ENCODE measurements at places on chromosomes 16 and 17.

GRCh38 chr16:10610499-10611184, 30.2 kb upstream of the EMP2 start:
- no peaks in the 10 kb centered on the region for H3K36me3 ChIP-seq
- H3K4me3 ChIP-seq = no peak overlapping the region
- no peak for DNase-seq

DNA sequence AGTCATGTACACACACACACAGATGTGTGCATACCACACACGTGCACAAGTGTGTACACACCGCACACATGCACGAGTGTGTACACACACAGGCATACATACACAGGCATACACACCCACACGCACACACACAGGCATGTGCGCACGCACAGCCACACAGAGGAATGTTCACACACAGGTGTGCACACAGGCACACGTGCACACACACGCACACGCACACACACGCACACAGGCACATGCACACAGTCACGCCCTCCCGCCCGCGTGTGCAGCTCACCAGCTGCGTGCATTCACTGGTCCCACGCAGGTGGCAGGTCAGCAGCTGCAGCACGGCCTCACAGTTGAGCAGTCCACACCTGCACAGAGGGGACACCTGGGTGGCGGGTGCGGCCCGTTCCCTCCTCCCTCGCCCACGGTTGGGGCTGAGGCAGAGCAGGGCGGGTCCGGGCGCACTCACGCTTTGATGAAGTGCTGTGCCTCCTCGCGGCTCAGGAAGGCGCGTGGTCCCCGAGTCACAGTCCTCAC, 7.7 kb downstream of the TEPSIN start:
- H3K27ac ChIP-seq = no peak overlapping the region
- no peak overlapping the region for H3K4me3 ChIP-seq
- no peaks in the 10 kb centered on the region for H3K4me1 ChIP-seq
- no peak for DNase-seq
- H3K36me3 ChIP-seq = no peaks in the 10 kb centered on the region

- H3K27me3 ChIP-seq = no peaks in the 10 kb centered on the region
- no peak for DNase-seq
- no peaks in the 10 kb centered on the region for H3K36me3 ChIP-seq
- no peak overlapping the region for H3K4me3 ChIP-seq
Observed at GRCh38 chr16:17343028-17343427, 127.7 kb downstream of the XYLT1 start.

DNA sequence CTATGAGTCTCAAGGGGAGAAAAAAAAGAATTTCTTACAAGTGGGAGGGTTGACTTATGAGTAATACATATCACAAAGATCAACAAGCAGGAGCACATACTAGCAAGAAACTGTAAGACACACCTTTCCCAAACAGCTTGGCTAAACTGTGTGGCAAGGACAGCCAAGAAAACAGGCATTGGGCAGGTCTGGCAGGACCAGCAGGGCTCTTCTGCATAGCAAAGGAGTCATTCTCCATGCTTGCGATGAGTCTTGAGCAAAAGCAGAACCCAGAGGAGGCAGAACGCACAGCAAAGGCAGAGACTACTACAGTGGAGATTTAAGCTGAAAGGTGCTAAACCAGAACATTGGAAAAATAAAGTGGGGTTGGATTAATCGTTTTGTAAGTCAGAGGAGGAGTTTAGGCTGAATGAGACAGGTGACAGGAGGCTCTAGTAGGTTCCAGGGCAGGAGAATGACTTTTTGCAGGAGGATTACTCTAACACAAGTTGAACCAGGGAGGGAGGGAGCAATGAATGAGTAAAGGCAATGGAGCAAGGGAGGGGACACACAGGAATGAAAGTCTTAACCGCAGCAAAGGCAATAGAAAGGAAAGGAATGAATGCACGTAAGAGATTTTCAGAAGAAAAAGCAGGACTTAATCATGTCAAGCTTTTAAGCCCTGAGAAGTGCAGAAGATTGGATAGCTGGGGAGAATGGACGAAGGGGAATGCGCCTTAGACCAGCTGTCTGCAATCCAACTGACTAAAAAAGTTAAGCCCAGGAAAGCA, 2.7 kb downstream of the N4BP1 start:
- H3K27me3 ChIP-seq = no peaks in the 10 kb centered on the region
- H3K36me3 ChIP-seq = no peaks in the 10 kb centered on the region
- H3K4me1 ChIP-seq = peaks cover 12% of the 10 kb centered on the region
- DNase-seq = peak; percentile 65

DNA sequence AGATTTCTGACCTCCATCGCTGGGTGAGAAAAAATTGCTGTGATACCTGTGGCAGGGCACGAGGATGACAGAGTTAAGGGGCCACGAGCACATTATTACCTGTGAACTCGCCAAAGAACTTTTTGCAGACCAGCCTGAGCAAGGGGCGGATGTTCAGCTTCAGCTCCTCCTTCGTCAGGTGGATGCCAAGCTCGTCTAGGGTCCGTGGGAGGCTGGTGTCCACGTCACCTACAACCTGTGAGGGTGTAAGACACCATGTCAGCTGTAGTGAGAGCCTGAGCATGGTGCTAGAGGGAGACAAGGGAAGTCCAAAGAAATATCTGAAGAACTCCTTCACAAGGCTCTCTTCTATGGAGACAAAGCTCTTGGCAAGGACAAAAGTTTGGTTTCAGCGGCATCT, 17.1 kb downstream of the HIGD1B start:
- H3K27ac ChIP-seq = no peak overlapping the region
- H3K27me3 ChIP-seq = no peaks in the 10 kb centered on the region
- H3K4me3 ChIP-seq = no peak overlapping the region
- no peak for DNase-seq

DNA sequence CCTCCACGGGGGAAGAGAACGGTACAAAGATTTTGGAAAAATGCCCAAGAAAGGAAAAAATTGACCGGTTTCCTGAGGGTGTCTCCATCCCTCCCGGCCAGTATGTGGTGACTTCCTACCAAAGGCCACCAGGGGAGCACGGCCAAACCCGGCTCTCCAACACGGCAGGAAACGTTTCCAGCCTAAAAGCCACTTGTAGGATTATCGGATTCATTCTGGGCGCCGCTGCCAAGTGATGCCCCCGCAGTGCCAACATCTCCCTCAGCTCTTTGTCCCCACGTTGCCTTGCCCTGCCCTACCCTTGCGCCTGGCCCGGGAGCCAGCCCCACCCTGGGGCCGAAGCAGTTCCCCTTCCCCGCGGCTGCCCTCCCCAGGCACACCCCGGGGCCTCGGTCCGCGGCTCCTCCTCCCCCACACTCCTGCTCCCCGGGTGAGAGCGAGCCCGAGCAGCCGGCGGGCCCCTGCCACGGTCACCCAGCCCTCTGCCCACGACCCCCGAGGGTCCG, 688 bp downstream of the CRK start:
- H3K27ac ChIP-seq = peak overlapping the region; percentile 97
- H3K4me3 ChIP-seq = peak overlapping the region; percentile 98
- no peaks in the 10 kb centered on the region for H3K27me3 ChIP-seq
- DNase-seq = peak; percentile 70
- no peaks in the 10 kb centered on the region for H3K36me3 ChIP-seq

DNA sequence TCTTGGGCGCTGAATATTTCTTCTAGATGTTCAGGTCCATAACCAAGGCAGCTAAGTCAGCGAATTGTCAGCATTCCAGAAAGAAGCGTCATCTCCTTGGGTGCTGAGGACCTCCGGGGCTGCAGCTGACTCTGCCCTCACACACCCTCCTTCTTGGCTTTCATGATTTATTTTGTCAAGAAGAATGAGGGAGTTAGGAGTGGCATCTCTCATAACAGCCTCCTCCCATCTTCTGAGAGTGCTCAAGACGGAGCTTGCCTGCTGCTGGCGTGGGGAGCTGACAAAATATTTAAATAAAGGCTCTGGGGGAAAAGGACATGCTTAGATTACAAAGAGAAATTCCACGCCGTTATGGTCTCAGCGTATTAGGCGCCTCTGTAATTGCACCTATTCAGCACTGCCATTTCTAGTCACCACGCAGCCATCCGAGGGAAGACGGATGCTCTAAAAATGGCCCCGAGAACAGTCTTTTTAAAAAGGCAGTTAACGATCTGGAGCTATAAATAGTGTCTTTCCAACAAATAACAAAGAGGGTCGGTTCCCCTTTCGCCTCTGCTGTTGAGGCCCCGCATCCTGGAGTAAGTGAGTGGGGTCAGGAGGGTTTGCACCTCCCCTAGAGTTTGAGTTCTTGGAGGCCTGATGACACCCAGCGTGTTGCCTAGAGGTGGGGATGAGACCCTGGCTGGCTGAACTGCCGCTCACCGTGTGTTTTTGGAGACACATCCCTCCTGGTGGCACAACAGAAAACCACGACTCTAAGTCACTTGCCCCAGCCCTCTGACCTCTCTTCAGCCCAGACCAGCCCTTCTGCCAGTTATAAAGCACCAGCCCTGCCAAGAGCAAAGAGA, 187.0 kb downstream of the CCDC182 start:
- H3K27ac ChIP-seq = no peak overlapping the region
- no peaks in the 10 kb centered on the region for H3K27me3 ChIP-seq
- DNase-seq = no peak
- H3K4me1 ChIP-seq = no peaks in the 10 kb centered on the region
- no peak overlapping the region for H3K4me3 ChIP-seq

DNA sequence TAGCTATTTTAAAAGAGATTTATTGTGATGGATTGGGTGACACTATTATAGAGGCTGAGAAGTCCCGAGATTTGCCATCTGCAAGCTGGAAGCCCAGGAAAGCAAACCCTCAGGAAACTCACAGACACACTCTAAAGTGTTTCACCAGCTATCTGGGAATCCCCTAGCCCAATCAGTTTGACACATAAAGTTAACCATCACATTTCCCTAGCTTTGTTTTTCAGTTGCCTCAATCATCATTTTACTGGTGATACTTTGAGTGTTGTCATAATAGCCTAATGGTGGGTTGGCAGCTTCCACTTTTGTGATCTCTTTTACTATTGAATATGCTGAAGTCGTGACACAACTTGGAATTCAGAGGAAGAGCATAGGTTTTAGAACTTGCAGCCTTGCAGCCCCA, 1.8 kb downstream of the SGF29 start:
- H3K27ac ChIP-seq = no peak overlapping the region
- DNase-seq = no peak
- H3K27me3 ChIP-seq = no peaks in the 10 kb centered on the region
